ENCODE measurements at places on chromosomes 16 and 17.

- DNase-seq: no peak
Measured at GRCh38 chr17:40896916-40897455, 11.9 kb upstream of the KRT20 start.

DNA sequence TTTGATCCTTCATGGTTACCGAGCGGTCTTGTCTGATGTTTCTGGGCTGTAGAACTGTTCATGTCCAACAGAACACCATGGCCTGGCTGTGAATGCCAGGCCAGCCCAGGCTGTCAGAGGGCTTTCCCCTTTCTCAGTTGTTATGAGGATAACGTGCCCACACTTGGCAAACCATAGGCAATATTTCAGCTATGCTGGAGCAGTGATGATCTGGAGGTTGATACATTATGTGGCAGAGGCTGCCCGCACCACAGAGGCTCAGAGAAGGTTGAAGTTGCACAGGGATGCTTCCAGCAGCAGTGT is 92.9 kb downstream of the C16orf78 start:
- no peak for DNase-seq

- DNase-seq: no peak
Measured at GRCh38 chr17:14143688-14144087, 74.4 kb downstream of the COX10 start.

DNA sequence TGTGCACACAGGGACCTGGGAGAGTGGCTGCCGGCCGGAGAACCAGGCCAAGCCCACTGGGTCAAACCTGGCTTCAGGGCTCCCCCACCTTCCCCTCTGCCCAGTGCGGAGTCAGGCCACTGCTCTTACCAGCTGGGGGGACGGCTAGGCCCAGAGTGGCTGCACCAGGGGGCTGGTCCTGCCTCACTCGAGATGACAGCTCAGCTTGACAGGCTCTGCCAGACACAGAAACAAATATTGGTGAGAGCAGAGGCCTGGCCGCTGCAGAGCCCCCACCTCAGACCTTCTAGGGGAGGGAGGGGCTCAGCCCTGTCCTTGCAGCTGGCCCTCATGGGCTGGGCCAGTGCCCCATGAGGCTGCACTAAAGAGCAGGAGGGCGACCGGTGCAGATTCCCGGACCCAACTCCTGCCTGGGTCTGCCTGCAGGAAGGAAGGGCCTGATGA is 4.5 kb downstream of the NUDT16L1 start:
- DNase-seq: no peak

GRCh38 chr17:40230670-40231069 is 11.6 kb downstream of the WIPF2 start:
- no peak for DNase-seq

GRCh38 chr17:19656851-19657581 is 8.5 kb downstream of the ALDH3A2 start:
- no peak for DNase-seq

GRCh38 chr17:17579691-17580090 is 11.8 kb downstream of the PEMT start:
- no peak for DNase-seq

DNA sequence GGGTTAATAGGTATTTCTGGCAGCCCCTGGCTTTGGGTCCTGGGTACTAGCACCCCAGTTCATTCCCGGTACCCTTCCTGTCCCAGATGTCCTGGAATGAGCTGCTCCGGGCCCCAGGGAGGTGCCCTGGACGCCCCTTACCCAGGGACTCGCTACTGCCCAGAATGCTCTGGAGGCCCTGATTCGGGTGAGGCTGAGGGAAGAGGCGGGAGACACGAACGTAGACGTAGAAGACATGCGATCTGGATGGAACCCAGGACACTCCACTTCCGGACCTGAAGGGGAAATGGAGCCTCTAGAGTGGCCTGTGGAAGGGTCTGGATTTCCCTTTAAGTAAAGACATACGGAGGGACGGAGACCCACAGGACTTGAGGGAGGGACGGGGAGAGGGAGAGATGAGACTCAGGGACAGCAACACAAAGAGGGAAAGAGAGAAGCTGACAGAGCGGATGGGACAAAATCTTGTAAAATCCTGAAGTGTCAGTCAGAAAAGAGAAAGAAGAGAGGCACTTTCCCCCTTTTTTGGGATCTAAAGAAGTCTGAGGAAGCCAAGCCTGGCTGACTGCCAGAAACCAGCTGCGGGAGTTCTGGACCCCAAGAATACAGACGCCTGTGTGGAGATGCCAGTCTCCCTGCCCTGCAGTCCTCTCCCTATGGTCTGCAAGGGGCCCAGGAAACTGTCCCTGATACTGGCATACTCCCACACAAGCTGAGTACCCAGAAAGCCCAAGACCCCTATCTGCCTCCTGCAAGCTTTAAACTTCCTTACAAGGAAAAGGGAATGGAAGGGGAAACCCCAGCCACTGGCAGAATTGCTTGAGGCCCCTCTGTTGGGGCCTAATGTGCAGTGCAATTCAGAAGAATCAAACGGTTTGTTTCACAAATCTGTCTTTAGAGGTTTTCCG is 1.0 kb upstream of the HOXB13 start:
- no peak for DNase-seq
